ENCODE measurements at places on chromosomes 3 and 15. TPM values are rescaled to one million over a fixed set of nuclear protein-coding genes. Genes with fewer than 3 reads are reported as not detected.

The SLC51A gene
- total RNA-seq, result 2.4 TPM

The C3orf49 gene
- not detected for total RNA-seq

The CHSY1 gene
- total RNA-seq, result 33.3 TPM

The SIDT1 gene
- total RNA-seq, result not detected

The CDCP1 gene
- 8.1 TPM for total RNA-seq

The NOP10 gene
- 134 TPM for total RNA-seq

The SLC6A11 gene
- 0.92 TPM for total RNA-seq

The RARRES1 gene
- 0.27 TPM for total RNA-seq

The ARNT2 gene
- total RNA-seq, result 15.9 TPM

The ADGRG7 gene
- total RNA-seq, result 2.1 TPM

The MEGF11 gene
- 1.5 TPM for total RNA-seq

The LIPH gene
- 0.84 TPM for total RNA-seq

The SMAD6 gene
- total RNA-seq, result 150 TPM

The SLC7A14 gene
- total RNA-seq, result 0.29 TPM

The GFM1 gene
- total RNA-seq, result 30.1 TPM

The MAP2K1 gene
- 72.8 TPM for total RNA-seq

The ISLR2 gene
- not detected for total RNA-seq

Measured in endodermal cell (in vitro differentiated cells).